ENCODE measurements at places on chromosomes 5 and 9.

GRCh38 chr9:129641750-129642585 is at the start of gene ASB6:
Gene ASB6, minus strand, starts transcription at chr9:129642151. Its CDS starts 152 bp downstream, at chr9:129641999.
- H3K27me3 ChIP-seq = no peaks in the 10 kb centered on the region
- H3K27ac ChIP-seq = peak within 1 kb of the TSS; percentile 93
- H3K36me3 ChIP-seq = peaks cover 5% of the 10 kb centered on the region
- peak; percentile 100 for DNase-seq
- H3K4me1 ChIP-seq = peaks cover 10% of the 10 kb centered on the region

- H3K4me3 ChIP-seq = no peak overlapping the region
- H3K27me3 ChIP-seq = no peaks in the 10 kb centered on the region
- peaks cover 6% of the 10 kb centered on the region for H3K4me1 ChIP-seq
- peaks cover 15% of the 10 kb centered on the region for H3K36me3 ChIP-seq
These were observed 60.0 kb downstream of the CSNK1G3 start for GRCh38 chr5:123571927-123572326.

DNA sequence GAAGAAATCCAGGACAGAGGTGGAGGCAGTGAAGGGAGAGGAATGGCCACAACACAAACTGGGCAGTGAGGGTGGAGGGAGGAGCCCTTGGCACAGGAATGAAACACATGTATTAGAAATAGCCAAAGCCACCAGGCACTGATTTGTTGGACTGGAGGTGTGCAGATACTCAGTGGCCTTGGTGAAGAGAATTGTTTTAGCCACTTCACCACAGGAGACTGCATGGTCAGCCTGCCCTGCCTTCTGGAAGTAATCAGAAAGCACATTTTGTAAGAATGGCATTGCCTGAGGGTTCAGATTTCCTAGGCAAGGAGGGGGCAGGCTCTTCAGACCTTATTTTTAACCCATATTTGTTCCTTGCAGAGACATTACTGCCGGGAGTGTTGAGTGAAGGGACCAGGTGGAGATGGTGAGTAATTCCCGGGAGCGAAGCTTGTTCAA is 2.2 kb downstream of the SGCD start:
- no peak for DNase-seq
- H3K27me3 ChIP-seq = no peaks in the 10 kb centered on the region
- H3K36me3 ChIP-seq = no peaks in the 10 kb centered on the region

DNA sequence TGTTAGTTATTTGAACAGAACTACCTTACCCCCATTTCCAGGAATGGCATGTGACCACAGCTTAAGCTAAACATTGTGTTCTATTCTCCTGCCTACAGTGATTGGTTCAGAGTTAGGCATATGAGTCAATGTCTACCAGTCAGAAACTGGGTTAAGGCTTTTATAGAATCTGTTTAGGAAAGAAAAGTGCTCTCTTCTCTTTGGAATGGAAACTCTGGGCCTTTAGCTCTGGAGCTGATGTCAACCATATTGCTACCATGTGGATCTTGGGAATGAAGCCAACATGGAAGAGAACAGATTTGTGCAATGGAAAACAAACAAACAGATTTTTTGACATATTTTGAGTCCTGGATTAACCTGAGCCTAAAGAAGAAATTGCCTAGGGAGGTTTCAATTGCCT is 488.9 kb upstream of the TNC start:
- H3K36me3 ChIP-seq = no peaks in the 10 kb centered on the region
- H3K27me3 ChIP-seq = no peaks in the 10 kb centered on the region
- no peak overlapping the region for H3K4me3 ChIP-seq

DNA sequence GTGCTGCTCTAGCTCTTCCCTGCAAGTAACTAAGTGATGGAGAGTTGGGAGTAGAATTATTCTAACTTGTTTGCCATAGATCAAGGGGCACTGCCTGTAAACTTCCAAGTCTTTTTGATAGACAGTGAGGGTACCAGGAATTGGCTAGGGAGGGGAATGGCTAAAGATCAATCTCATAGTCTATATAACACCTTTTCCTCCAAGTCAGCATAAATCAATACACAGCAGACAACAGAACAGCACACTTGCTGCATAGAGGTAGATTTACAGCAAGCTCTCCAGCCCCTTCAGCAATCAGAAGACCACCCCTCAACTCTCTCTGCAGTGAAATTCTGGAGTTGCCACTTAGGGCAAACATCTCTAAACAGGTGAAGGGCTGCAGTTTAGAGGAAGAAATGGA is 643.5 kb upstream of the KLF4 start:
- H3K36me3 ChIP-seq = no peaks in the 10 kb centered on the region
- peaks cover 54% of the 10 kb centered on the region for H3K27me3 ChIP-seq
- no peak overlapping the region for H3K27ac ChIP-seq
- H3K4me3 ChIP-seq = no peak overlapping the region

GRCh38 chr5:72485430-72485974 is 21.7 kb downstream of the ZNF366 start:
- H3K4me3 ChIP-seq = no peak overlapping the region
- DNase-seq = no peak
- H3K36me3 ChIP-seq = no peaks in the 10 kb centered on the region

GRCh38 chr5:4880304-4880741 is 259.8 kb upstream of the ADAMTS16 start:
- no peak for DNase-seq
- H3K27me3 ChIP-seq = peaks cover 14% of the 10 kb centered on the region
- no peak overlapping the region for H3K4me3 ChIP-seq
- H3K36me3 ChIP-seq = no peaks in the 10 kb centered on the region
- no peak overlapping the region for H3K27ac ChIP-seq

GRCh38 chr9:92720209-92720765 is 44.3 kb downstream of the BICD2 start:
- peaks cover 1% of the 10 kb centered on the region for H3K4me1 ChIP-seq
- peaks cover 6% of the 10 kb centered on the region for H3K36me3 ChIP-seq
- H3K4me3 ChIP-seq = no peak overlapping the region

DNA sequence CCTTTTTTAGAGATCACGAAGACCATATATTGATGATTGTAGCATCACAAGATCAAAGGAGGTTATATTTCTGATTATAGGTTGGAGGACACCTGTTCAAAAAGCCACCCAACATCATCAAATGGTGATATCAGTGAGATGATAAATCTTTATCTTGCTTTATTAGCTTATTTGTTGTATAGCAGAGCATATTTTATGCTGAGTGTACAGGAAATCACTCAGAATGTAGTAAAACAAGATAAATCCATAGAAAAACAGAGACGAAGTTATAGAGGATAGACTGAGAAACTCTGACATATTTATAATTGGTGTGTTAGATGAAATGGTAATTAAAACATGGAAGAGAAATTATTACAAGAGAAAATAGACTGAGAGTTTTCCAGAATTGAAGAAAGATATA is 69.8 kb upstream of the DMAC1 start:
- DNase-seq = no peak
- no peaks in the 10 kb centered on the region for H3K27me3 ChIP-seq
- H3K4me1 ChIP-seq = no peaks in the 10 kb centered on the region
- no peaks in the 10 kb centered on the region for H3K36me3 ChIP-seq
- H3K4me3 ChIP-seq = no peak overlapping the region

DNA sequence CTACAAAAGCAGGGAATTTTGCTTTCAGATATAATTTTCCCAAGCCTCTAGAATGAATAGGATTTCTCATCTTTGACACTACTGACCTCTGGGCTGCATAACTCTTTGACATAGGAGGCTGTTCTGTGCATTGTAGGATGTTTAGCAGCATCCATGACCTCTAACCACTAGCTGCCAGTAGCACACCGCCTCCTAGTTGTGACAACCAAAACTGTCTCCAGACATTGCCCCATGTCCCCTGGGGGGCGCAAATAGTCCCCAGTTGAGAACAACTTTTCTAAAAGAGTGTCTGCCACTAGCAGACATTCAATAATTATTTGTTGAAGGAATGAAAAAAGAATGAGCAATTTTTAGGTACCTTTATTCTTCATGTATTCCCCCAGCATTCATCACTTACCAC is 51.8 kb downstream of the POU4F3 start:
- no peak for DNase-seq
- peaks cover 10% of the 10 kb centered on the region for H3K27me3 ChIP-seq
- H3K36me3 ChIP-seq = no peaks in the 10 kb centered on the region
- H3K4me3 ChIP-seq = no peak overlapping the region
- H3K4me1 ChIP-seq = no peaks in the 10 kb centered on the region

DNA sequence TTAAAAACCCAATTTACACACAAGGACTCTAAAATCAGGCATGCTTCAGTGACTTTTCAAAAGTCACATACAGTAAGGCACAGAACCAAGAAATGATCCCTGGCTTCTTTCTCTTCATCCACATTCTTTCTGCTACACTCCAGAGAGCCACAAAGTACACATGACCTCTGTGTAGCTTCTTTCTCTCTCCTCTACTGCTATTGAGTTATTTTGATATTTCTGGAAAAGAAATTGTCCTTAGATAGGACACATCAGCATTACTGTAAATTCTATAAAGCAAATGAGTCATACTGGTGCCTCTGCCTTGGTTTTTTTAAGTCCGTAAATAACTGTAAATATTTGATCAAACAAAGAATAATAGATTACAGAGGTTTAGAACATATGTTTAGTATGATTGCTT is 96.3 kb downstream of the KIAA0825 start:
- H3K4me1 ChIP-seq = peaks cover 11% of the 10 kb centered on the region
- no peak overlapping the region for H3K27ac ChIP-seq
- DNase-seq = no peak
- H3K27me3 ChIP-seq = no peaks in the 10 kb centered on the region
- no peak overlapping the region for H3K4me3 ChIP-seq

GRCh38 chr5:75053054-75053303 is 621 bp upstream of the GCNT4 start:
- H3K27me3 ChIP-seq = peaks cover 55% of the 10 kb centered on the region
- H3K27ac ChIP-seq = no peak overlapping the region
- peaks cover 20% of the 10 kb centered on the region for H3K4me1 ChIP-seq
- peak overlapping the region; percentile 70 for H3K4me3 ChIP-seq
- no peak for DNase-seq

- no peaks in the 10 kb centered on the region for H3K36me3 ChIP-seq
- H3K27me3 ChIP-seq = peaks cover 8% of the 10 kb centered on the region
- H3K4me3 ChIP-seq = no peak overlapping the region
- H3K4me1 ChIP-seq = peaks cover 30% of the 10 kb centered on the region
These were observed 1.4 kb upstream of the GLRX start for GRCh38 chr5:95823738-95824609.

- H3K36me3 ChIP-seq = no peaks in the 10 kb centered on the region
- peaks cover 7% of the 10 kb centered on the region for H3K27me3 ChIP-seq
- H3K27ac ChIP-seq = no peak overlapping the region
- DNase-seq = no peak
- H3K4me1 ChIP-seq = peaks cover 14% of the 10 kb centered on the region
- H3K4me3 ChIP-seq = no peak overlapping the region
These were observed 45.7 kb upstream of the TGFBR1 start for GRCh38 chr9:99058964-99059921.

DNA sequence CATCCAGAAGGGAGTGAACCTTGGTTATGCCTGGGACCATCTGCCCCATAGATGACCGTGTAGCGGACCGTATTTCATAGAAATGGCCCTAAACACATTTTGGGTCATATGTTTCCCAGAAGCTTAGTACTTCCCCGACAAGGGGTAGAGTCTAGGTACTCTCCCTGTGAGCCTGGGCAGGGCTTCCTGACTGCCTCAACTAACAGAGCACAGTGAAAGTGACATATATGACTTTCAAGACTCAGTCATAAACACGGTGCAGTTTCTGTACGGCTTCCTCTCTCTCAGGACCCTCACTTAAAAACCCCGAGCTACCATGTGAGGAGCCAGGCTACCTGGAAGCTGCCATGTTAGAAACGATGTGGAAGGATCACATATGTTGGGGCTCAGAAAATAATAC is 20.9 kb downstream of the C9orf57 start:
- H3K27me3 ChIP-seq = peaks cover 7% of the 10 kb centered on the region
- peaks cover 4% of the 10 kb centered on the region for H3K4me1 ChIP-seq
- H3K36me3 ChIP-seq = no peaks in the 10 kb centered on the region

DNA sequence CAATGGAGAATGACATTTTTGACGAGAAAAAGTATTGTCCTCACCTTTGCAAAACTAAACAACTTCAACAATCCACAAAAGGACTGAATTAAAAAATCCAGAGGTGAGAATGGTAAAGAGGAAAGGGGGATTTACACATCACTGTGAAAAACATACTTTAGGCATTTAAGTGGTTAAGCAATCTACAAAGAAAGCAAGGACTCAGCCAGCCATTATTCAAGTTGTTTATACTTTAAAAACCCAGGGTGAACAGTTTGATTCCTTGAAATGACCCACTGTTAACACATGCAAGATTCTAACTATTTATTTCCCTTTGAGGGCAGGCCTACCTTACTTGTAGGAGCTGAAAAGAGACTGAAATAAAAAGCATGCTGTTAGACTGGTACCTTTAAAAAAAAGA is 29.3 kb downstream of the TUT7 start:
- H3K36me3 ChIP-seq = peaks cover 15% of the 10 kb centered on the region
- H3K27ac ChIP-seq = no peak overlapping the region
- no peak overlapping the region for H3K4me3 ChIP-seq
- no peak for DNase-seq

DNA sequence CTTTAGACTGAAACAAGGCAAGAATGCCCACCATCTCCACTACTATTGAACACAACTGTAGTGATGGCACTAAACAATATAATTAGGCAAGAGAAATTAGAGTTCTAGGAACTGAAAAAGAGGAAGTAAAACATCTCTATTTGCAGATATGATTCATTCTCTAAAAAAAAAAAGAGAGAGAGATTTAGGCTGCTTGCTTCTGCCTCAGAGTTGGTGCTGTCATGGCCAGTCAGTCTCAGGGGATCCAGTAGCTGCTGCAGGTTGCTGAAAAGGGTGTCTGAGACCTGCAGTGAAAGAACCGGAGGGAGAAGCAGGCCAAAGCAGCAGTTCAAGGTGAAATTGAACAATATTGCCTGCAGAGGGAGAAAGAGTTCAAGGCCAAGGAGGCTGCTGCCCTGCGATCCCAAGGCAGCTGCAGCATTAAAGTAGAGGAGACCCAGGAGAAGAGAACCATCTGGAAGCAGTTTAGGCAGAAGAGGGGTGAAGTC is 72.5 kb downstream of the AP3B1 start:
- no peaks in the 10 kb centered on the region for H3K4me1 ChIP-seq
- no peak overlapping the region for H3K4me3 ChIP-seq
- H3K36me3 ChIP-seq = peaks cover 27% of the 10 kb centered on the region
- H3K27me3 ChIP-seq = no peaks in the 10 kb centered on the region

- H3K27ac ChIP-seq = no peak overlapping the region
- no peaks in the 10 kb centered on the region for H3K27me3 ChIP-seq
- no peak for DNase-seq
- H3K4me1 ChIP-seq = no peaks in the 10 kb centered on the region
- H3K36me3 ChIP-seq = no peaks in the 10 kb centered on the region
These were observed 83.7 kb downstream of the TRPM6 start for GRCh38 chr9:74804018-74804385.

DNA sequence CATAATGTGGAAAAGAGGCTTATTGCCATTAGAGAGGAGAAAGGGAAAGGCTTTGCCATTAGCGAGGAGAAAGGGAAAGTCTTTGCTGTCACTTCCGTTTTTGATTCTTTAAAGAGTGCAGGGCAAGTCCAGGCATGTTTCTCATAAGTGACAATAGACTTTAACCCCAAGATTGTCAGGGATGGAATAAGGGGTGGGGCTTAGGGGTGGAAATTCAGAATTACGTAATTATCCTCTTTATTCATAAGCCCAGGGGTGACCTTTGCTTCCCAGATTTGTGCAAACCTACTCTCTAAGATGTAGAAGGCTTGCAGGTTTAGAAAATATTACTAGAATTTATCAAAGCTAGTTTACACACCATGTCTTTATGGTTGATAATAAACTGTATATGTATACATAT is 2.3 kb upstream of the PLK2 start:
- H3K27me3 ChIP-seq = no peaks in the 10 kb centered on the region
- peak overlapping the region; percentile 29 for H3K27ac ChIP-seq
- H3K4me3 ChIP-seq = no peak overlapping the region
- no peak for DNase-seq

GRCh38 chr5:31291323-31291854 is 97.9 kb downstream of the CDH6 start:
- H3K4me1 ChIP-seq = peaks cover 6% of the 10 kb centered on the region
- peaks cover 21% of the 10 kb centered on the region for H3K36me3 ChIP-seq
- no peak overlapping the region for H3K4me3 ChIP-seq
- peak overlapping the region; percentile 66 for H3K27ac ChIP-seq

Measured in progenitor cell of endocrine pancreas (in vitro differentiated cells).